ENCODE measurements at places on chromosomes 2 and 18.

GRCh38 chr2:219521066-219521880, 7.0 kb downstream of the ASIC4 start:
- no peak for DNase-seq

DNA sequence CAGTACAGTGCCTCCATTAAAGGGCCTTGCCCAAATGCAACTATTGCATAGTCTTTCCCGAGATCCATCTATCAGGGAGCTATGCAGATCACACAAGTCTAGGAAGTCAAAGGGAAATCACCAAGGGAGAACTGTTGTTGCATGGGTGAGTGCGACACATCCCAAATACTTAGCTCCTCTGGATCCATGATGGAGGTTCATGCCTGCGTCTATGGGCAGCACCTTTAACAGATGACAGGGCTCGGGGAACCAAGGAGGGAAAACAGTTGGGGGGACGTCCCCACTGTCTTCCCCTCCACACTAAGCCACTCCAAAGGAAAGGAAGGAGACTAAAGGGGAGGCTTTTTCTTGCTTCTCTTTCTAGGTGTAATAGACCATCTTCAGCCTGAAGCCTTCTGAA, 552.8 kb upstream of the PKDCC start:
- no peak for DNase-seq

DNA sequence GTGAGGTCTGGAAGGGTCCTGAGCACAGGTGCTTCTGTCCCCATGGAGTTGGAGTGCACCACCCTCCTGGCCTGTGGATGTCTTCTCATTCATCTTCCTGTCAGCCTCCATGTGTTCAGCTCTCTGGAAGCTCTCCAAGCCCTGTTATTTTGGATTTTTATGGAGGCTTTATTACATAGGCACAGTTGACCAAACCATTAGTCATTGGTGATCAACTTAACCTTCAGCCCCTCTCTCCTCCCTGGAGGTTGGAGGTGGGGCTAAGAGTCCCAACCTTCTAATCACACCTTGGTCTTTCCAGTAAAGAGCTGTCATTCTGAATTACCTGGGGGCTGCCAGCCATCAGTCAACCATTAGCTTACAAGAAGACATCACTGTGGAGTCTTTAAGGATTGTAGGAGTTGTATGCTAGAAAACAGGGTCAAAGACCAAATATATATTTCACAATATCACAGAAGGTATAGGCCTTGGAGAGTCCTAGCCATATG, 7.5 kb upstream of the MCFD2 start:
- DNase-seq = no peak

- no peak for DNase-seq
Observed at GRCh38 chr2:42192652-42193566, 23.8 kb downstream of the EML4 start.

GRCh38 chr2:140775411-140775810, 1355.4 kb downstream of the LRP1B start:
- no peak for DNase-seq

- DNase-seq = no peak
Observed at GRCh38 chr2:99775585-99775984, 285.8 kb upstream of the REV1 start.

GRCh38 chr18:31268985-31269406, 49.0 kb upstream of the DSG1 start:
- DNase-seq = no peak

- no peak for DNase-seq
Observed at GRCh38 chr18:46242183-46242582, 138.0 kb downstream of the HAUS1 start.

DNA sequence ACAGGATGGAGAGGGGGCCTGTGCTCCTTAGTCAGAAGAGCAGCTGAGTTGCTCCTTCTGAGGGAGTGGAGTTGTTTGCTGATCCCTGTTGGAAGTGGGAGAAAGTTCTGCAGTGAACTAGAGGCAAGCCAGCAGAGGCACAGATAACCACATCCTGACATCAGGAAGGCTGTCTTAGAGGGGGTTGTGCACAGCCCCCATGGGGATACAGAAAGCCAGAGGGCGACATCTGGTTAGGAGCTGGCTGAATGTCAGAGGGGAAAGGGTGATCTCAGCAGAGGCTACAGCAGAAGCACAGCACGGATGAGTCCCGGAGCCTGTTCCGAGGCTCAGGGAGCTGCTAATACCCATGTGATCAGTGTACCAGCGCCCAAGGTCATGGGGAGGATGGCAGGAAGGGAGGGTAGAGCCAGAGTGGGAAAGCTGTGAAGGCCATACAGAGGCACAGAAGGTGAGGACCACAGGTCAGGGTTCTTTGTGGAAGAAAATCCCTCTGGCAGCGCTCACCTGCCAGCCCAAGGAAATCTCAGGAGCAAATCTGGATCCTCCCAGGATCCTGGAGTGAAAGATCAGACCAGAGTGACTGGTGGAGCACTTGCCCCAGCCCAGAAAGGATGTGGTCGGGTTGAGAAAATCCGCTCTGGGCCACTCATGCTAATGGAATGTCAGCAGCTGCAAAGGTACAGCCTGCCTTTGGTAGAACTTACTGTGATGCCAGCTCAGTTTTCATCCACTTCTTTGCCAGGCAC, 111.8 kb downstream of the STPG4 start:
- DNase-seq = no peak

DNA sequence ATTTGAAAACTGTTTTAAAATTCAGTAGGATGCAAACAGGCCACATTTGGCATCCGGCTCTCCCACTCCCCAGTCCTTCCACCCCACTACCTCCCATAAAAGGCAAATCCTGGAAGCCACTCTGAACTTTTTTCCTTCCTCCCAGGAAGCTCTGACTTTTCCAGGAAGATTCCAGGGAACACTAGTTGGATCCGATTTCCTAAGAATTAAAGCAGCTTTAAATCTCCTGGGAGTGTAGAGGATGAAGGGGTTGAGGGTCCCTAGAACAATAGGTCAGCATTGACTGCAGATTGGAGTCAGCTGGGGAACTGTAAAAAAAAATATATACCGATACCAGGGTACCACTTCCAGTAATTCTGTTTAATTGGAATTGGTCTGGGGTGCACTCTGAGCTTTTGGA, 76.9 kb downstream of the CRIM1 start:
- no peak for DNase-seq

DNA sequence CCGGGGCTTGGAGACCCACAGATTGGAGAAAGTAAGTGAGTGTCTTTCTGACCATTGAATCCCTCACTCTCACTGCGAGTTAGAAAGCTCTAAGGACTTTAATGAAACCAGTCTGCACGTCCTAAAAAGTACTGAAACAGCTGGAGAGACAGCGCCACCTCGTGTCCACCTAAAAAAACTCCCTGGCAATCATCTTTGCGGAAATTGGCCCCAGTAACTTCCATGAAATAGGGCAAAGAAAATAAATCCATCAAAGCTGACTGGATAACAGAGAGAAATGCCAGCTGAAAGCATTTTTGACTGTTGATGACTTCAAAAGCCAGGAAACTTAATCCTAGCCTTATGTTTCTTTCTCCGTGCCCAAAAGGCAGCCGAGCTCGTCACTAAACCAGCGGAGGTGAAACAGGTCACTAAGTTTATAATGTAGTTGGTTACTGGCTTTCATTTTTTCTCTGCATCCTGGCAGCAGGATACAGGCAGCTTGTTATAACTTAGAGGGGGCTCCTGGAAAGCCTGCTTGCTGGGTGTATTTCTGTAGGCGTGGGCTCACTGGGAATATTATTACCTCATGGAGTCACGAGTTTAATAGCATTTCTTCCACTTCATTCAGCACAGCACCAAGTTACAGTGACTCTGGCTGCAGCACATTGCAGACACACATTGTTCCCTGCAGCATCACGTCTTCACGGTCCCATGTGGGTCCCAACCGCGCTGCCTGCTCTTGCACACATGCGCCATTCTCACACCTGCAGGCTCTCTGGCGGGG, 266.5 kb downstream of the HRH4 start:
- DNase-seq = no peak

GRCh38 chr2:214069254-214069653, 341.6 kb upstream of the VWC2L start:
- DNase-seq = no peak

DNA sequence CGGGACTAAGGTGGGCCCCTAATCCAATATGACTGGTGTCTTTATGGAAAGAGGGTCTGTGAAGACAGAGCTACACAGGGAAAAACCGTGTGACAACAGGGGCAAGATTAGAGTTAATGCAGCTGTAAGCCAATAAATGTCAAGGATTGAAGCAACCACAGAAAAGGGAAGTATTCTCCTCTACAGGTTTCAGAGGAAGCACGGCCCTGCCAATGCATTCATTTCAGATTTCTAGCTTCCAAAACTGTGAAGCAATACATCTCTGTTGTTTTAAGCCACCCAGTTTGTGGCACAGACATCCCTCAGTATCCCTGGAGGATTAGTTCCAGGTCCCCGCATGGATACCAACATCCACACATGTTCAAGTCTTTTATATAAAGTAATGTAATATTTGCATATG, 48.8 kb downstream of the SPP2 start:
- no peak for DNase-seq

DNA sequence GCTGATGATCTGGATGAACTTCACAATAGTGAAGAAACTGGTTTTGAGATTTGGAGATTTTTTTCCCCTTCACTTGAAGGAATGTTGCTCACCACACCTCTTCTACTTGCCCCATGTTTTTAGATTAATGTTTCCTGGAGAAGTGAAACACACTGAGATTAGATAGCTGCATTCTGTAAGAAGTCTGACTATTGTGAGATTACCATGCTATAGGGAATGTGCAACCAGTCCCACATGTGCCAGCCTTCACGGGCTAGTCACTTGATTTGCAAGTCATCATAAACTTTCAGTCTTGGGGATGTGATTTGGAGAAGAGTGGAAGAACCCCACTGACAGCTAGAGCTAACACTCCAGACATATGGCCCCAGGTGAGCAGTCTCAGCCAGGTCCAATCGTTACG, 7.4 kb upstream of the CCNYL1 start:
- no peak for DNase-seq

GRCh38 chr2:45466053-45466452, 145.0 kb downstream of the SRBD1 start:
- DNase-seq = no peak

DNA sequence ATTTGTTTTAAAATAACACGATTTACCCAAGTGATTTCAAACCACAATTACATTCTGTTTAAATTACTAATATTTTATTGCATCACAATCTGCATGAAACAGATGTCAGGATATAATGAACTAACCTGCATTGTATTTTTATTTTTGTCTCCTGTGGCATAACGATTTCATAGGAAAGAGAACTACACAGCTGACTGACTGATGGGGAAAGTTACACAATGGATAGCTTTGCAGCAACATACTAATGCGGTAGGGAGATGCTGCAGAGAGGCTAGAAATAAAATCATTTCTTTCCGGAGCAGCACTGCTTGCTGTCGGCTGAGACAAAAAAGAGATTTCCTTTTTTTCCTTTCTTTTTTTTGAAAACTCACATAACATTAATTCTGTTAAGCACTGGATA, 36.9 kb downstream of the SCN1A start:
- no peak for DNase-seq

DNA sequence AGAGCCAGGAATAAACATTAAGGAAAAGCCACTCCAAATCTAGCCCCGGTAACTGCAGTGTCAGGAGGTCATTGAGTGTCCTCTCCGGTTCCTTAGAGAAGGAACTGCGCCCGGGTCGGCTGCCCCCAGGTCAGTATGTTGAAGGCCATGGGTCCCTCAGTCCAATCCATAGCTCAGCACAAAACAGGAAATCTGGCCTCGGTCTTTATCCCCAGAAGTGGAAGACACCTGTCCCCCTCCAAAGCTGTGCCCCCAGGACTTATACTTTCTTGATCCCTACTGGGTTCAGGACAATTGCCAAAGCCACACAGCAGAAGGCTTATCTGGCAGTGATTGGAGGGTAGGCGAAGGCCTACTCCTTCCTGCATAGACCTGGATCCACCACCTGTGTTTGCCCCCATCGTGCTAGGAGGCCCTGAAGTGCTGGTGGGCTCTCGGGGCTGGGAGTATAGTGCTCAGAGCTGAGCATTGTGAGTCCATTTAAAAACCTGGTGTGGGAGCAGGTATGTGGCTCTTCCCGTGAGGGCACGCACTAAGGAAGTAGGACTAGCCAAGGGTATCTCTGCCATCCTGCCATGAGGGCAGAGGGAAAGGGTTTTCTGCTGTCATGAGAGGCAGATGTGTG, 178.6 kb downstream of the SEPTIN10 start:
- no peak for DNase-seq

GRCh38 chr18:63363951-63364350, 3.1 kb downstream of the KDSR start:
- no peak for DNase-seq

DNA sequence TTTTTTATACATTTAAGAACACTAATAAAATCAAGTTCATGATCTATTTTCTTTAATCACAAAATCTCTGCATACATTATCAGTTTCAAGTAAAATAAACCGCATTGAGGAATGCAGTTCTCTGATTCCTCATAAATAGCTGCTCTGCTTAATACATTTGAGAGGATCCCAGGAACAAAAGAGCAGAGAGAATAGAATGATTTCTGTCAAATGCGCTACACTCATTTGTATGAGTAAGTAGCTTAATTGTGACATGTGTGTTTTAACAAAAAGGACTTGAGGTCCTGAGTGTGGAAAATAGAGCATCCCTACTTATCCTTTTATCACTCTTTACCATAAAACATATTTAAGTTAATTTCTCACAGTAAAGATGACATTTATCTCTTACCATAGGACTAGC, 134.0 kb downstream of the PID1 start:
- no peak for DNase-seq

- no peak for DNase-seq
Observed at GRCh38 chr2:159811232-159811631, 13.2 kb upstream of the CD302 start.

- DNase-seq = no peak
Observed at GRCh38 chr18:62498616-62499262, 24.1 kb upstream of the ZCCHC2 start.

GRCh38 chr2:224885836-224886547, 156.3 kb downstream of the DOCK10 start:
- no peak for DNase-seq

- DNase-seq = no peak
Observed at GRCh38 chr2:177314722-177315264, 50.3 kb upstream of the NFE2L2 start.

GRCh38 chr2:36397728-36398413, 42.3 kb downstream of the CRIM1 start:
- no peak for DNase-seq

DNA sequence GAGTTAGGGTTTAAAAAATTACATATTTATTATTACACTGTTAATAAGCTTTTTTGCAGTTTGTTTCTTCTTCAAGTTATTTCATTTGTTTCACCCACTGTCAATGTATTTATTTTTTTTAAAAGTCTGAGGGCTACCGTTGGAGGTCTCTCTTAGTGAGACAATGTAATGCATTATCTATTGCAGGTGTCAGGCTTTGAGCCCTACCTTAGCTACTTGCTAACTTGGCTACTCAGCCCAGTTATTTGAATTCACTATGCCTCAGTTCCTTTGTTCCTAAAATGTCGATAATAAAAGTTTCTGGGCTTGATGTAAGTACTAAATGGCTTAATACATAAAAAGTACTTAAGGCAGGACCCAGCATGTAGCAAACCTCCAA, 458 bp upstream of the TFPI start:
- DNase-seq = no peak

- no peak for DNase-seq
Observed at GRCh38 chr2:16654833-16655444, 10.7 kb downstream of the CYRIA start.

GRCh38 chr18:74289137-74289536, 2.6 kb downstream of the CYB5A start:
- DNase-seq = no peak

- DNase-seq = no peak
Observed at GRCh38 chr2:153091344-153091743, 372.9 kb downstream of the ARL6IP6 start.

Data from stimulated activated CD4-positive, alpha-beta T cell treated with anti-CD3 and anti-CD28 coated beads, Interleukin-1b, Interleukin-23, amount 100 ng/mL, for 1 hour (primary cell).